ENCODE measurements at places on chromosomes 2 and 18.
A peak's percentile ranks its signal among the peaks of the same experiment; 100 is the strongest.

DNA sequence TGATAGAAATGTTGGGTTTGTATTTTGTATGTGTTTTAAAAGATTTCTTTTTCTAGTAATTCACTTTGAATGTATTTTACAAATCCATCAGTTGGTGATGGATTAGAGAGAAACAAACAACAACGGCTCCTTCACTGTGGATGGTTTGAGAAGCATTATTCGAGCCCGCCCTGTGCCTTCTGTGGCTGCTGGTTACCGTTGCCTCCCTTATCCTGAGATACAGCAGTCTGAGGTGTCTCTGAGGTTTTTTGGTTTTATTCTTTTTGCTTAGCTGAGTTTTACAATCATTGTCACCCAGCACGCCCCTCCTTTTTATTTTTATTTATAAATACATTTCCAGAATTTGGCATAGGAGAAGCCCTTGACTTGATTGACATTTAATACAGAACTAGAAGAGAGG, 168.3 kb downstream of the BABAM2 start:
- DNase-seq = no peak

- no peak for DNase-seq
Observed at GRCh38 chr2:123563515-123563914, 461.6 kb upstream of the CNTNAP5 start.

DNA sequence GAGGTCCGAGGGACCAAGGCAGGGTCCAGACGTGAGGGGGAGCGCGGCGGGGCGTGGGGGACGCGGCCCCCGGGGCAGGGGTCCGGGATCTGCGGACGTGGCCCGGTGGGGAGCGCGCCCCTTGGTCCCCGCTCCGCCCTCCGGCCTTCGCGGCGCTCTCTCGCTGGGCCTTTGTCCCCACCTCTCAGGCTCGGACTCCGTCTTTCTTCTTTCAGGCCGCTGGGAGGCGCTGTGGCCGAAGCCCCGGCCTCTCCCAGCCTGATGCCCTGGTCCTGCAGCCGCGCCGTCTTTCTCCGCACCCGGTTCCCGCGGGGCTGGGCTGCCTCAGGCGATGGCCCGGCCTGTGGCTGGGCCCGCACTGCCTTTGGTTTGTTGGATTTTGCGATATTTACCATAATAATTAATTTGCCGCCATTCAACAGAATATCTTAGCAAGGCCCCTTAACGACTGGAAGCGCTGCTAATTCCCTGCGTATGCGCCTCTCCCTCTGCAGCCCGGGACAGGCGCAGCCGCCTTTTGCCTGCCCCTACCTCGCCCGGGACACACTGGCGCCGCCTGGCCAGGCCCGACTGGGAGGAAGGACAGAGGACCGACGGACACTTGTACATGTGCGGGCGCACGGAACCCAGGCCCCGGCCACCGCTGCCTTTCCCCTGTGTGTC, 10.8 kb downstream of the SIX3 start:
- DNase-seq = no peak

DNA sequence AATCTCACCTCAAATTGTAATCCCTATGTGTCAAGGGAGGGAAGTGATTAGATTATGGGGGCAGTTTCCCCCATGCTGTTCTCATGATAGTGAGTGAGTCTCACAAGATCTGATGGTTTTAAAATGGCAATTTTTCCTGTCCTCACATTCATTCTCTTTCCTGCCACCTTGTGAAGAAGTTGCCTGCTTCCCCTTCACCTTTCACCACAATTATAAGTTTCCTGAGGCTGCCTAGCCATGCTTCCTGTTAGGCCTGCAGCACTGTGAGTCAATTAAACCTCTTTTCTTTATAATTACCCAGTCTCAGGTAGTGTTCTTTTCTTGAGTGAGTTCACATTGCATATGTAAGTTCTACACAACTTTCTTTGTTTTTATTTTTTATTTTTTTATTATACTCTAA, 271.5 kb downstream of the EXOC6B start:
- no peak for DNase-seq

DNA sequence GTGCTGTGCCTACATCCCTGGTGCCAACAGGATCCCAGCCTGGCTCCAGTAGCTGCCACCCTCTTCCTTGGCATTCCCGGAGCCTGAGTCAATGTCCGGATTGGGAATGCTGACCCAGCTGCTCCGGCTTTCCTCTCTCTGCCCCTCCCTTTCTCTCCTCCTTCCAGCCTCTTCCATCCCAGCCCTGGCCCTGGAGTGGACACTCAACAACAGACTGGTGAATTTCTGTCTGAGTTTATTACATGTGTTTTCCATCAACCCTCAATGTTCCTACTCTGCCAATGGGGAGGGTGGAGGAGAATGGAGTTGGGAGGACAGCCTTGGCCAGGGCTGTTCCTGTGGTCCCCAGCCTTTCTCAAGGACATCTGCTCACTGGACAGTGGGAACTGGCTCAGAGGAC, 917 bp upstream of the PRKAG3 start:
- no peak for DNase-seq

GRCh38 chr2:226802573-226802972, 3.0 kb upstream of the IRS1 start:
- peak; percentile 35 for DNase-seq

GRCh38 chr2:239811806-239812560, 213.2 kb downstream of the NDUFA10 start:
- DNase-seq = no peak

- DNase-seq = no peak
Observed at GRCh38 chr2:163173591-163173990, 335.0 kb upstream of the KCNH7 start.

GRCh38 chr18:475202-476031, 25.1 kb downstream of the COLEC12 start:
- DNase-seq = no peak

GRCh38 chr2:31381601-31382000, 32.9 kb downstream of the XDH start:
- no peak for DNase-seq

- no peak for DNase-seq
Observed at GRCh38 chr18:32509111-32509510, 38.4 kb upstream of the GAREM1 start.

DNA sequence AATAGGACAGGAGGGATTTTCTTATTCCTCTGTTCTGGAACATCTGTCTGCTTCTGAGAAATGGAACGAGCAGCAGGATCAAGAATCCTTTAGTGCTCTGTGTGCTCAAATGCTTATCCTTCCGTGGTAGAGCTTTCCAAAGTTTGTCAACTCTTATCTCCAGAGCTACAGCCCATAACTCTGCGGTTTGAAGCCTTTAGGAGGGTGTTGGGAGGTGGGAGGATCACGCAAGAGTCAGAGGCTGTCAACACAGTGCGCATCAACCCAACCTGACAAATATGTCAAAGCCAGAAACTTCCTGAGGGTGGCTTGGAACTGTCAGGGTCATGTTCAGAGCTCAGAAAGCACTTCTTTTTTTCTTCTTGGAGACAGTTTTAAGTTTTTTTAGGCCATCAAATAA, 95.9 kb downstream of the CRIM1 start:
- no peak for DNase-seq

DNA sequence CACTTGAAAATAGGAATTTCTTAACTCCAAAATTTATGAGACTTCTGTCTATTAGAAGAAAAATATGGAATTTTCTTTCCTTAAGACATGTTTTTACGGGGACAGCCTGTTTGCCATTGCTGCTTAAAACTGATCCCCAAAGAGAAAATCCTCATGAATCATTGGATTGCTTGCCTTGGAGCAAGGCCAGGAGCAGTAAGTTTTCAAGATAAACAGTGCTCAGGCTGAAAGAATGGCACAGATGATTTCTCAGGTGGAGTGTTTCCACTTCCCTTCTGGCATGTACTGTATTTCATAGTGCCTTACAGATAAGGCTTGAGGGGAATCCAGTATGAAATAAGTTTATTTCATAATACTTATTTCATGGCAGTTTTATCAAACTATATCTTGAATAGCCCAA, 74.3 kb upstream of the MMADHC start:
- peak; percentile 11 for DNase-seq

- no peak for DNase-seq
Observed at GRCh38 chr2:45859682-45860081, 208.2 kb downstream of the PRKCE start.

DNA sequence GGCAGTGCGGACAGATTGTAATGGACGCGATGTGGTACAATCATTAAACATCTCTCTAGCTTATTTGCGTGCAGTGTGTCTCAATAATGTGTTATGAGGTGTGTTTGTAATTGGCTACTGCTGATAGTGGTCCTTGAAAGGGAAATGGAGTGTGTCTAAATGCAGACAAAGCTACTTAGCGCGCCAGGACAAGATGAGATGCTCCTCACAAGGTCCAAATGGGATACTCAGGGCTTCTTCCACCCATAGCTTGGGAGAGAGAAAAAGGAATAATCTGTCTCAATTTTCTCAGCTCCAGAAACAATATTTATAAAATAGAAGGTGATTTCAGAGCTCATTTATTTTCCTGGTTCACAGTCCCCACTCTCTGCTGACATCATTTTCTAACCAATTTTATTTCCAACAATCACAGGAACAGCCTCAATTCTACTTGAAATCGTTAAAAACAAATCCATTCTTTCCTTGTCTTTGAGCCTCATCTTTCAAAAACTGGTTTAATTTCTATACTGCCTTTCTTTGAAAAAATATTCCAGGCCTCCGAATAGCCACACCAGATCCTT, 28.5 kb downstream of the GALNT14 start:
- peak; percentile 13 for DNase-seq

- DNase-seq = no peak
Observed at GRCh38 chr2:126943612-126944348, 45.1 kb downstream of the TEX51 start.

GRCh38 chr2:195117011-195117410, 540.0 kb upstream of the SLC39A10 start:
- no peak for DNase-seq

- no peak for DNase-seq
Observed at GRCh38 chr2:64137996-64138395, 6.2 kb downstream of the PELI1 start.

- DNase-seq = peak; percentile 45
Observed at GRCh38 chr2:3712424-3712823, 9.0 kb downstream of the DCDC2C start.

GRCh38 chr2:69624611-69625010, 18.9 kb downstream of the AAK1 start:
- no peak for DNase-seq

- no peak for DNase-seq
Observed at GRCh38 chr2:240995041-240996021, 3.1 kb upstream of the SNED1 start.

DNA sequence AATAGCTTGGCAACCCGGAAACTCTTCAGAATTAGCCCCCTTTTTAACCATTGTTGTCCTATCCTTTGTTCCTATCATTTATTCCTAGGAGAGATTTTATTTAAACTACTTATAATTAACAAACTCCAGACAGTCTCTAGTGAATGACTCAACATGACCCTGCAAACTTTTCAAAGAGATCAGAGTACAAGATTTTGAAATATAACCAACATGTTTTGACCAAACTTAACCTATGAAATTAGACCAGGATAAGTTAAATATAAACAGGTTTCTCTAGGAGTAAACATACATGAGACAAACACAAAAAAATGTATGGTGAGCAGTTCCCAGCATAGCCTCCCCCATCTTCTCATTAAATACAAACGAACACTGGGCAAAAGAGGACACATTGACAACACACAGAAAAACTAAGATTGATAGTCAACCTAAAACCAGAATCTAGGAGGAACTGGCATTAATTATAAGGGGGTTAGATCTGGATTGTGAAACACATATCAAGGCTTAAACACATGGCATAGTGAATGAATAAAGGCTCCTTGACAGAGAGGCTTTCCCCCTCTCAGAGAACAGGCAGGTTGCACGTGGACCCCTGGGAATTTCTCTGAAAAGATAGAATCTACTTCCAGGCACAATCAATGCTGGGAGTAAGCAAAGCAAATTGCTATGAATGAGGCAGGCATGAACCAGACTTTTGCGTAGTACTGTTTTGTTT, 284.1 kb downstream of the IRS1 start:
- no peak for DNase-seq

- DNase-seq = no peak
Observed at GRCh38 chr2:198702796-198703195, 754.9 kb downstream of the SATB2 start.

- no peak for DNase-seq
Observed at GRCh38 chr18:32297579-32298170, 107.8 kb downstream of the MEP1B start.

- DNase-seq = no peak
Observed at GRCh38 chr2:17616405-17616804, 75.9 kb downstream of the VSNL1 start.

GRCh38 chr2:120964819-120965218, 229.2 kb downstream of the GLI2 start:
- DNase-seq = no peak

GRCh38 chr2:160051371-160051800, 11.0 kb downstream of the PLA2R1 start:
- DNase-seq = no peak

DNA sequence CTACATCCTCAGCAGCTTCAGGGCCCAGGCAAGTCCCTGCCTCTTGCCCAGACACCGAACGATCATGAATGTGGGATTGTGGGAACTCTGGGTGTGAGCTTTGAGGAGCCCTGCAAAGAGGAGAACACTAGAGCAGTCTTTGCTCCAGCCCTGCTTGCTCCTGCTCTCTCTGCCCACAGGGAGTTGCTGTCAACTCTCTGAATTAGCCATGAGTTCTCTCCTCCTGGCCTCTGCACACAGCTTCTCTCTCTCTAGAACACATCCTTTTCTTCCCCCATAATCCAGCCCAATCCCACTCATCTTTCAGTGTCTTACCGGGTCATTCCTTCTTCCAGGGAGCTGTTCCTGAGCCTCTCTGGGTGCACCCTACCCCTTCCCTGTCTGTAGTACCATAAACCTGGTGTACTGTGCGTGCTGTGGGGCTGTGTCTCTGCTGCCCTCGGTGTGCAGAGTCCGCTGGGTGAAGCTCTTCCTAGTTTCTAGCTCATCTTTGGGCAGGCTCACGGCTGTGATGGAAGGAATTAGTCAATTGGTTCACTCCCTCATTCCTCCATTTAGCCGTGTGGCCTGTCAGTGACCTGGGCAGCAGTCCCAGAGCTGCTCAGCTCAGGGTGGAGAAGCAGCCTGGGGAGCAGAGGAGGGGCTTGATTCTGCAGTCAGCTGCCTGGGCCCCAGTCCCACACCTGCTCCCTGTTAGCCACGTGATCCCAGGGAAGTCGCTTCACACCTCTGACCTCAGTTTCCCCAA, 132.9 kb upstream of the HDAC4 start:
- DNase-seq = no peak

DNA sequence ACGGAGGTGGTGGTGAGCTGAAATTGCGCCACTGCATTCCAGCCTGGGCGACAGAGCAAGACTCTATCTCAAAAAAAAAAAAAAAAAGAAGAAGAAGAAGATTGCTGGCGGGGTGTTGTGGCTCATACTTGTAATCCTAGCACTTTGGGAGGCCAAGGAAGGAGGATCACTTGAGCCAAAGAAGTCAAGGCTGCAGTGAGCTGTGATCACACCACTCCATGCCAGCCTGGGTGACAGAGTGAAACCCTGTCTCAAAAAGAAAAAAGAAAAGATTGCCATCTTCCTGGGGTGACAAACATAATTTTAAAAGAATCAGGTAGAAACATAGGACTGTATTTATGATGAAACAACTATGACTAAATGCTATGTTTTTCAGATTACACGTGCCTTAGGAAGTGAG, 55.1 kb upstream of the EML4 start:
- no peak for DNase-seq
